Stromal cell of bone marrow (primary cell): ENCODE measurements at places on chromosomes 1 and 21.

GRCh38 chr21:23016617-23017016 lies 2018.4 kb downstream of the NCAM2 start:
- DNase-seq: no peak

GRCh38 chr1:151060007-151060656 lies at the start of gene MLLT11:
MLLT11 (plus strand) TSS chr1:151060397; CDS start chr1:151067225, 6,828 bp downstream.
- no peak for DNase-seq

GRCh38 chr1:243343970-243344937 lies 88.4 kb downstream of the SDCCAG8 start:
- DNase-seq: peak; percentile 24

DNA sequence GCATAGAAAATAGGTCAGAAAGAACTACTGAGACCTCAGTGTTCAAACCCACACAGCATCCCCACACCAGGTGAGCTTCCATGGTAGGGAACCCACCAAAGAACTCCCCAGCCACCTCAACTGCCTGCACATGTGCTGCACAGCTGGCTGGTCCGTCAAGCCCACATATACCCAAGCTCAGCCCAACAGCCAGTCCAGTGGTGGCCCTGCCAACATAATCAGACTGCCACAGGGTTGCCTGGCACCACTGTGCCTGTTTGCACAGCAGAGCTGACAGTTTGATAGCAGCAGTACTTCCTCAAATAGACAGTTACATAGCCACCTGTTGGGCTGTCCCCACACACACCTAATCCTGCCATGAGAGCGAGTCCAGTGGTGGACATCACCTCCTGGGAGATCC lies 283.3 kb upstream of the PRMT6 start:
- DNase-seq: no peak

GRCh38 chr21:29639366-29640079 lies 300.3 kb downstream of the GRIK1 start:
- no peak for DNase-seq

GRCh38 chr1:2811533-2811918 lies 10.0 kb upstream of the TTC34 start:
- DNase-seq: no peak

GRCh38 chr21:39631842-39632562 lies 19.3 kb downstream of the B3GALT5 start:
- no peak for DNase-seq

DNA sequence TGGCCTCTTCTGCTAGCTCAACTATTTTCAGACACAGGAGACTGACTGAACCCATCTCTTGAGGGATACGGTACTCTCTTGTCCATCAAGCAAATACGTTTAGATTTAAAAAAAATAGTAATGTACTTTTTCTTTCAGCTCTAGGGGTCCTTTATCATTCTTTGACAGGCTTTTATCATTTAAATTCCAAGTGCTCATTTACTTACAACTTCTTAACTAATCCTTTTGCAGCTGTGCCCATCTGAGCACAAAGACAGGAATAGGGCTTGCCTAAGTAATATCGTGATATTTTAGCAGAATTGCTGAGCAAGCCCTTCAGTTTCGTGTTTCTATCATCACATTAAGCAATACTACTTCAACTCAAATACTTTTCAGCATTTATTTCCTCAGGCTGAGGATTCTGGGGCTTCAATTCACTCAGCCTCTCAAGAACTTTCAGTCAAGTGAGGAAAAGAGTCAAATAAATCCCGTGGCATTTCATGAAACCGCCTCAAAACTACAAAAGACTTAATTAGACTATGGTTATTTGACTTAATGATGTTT lies 317.6 kb downstream of the BACH1 start:
- DNase-seq: no peak

- no peak for DNase-seq
Observed at GRCh38 chr1:229025576-229025975, 245.3 kb upstream of the RAB4A start.

DNA sequence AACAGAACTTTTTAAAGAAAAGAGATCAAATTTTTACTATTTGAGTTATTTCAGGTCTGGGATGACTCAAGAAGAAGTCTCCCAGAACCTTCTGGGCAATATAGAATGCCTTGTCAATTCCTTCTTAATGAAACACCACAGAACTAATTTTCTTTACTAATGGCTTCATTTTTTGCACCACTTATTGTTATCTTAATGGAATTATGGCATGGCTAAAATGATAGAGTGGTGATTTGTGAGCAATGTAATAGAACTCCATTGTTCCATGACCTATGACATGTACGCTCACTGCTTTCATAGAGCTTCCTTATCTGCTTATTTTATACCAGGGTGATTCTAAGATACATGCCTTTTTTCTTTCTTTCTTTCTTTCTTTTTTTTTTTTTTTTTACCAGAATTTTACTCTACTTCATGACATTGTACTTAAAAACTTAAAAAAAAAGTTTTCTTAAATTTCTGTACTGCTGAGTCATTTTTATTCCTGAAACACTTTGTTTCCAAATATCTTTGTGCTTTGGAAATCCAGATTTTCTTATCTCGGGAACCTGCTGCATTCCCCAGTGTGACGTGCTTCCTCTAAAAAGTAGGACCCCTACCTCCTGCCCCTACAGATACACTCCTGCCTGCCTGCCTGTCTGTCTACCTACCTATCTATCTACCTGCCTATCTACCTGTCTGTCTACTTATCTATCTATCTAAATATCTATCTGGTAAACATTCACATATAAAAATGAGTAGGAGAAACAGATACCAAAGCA lies 284.9 kb downstream of the PBX1 start:
- no peak for DNase-seq

GRCh38 chr1:2952371-2952770 lies 68.9 kb upstream of the ACTRT2 start:
- no peak for DNase-seq

- DNase-seq: no peak
Observed at GRCh38 chr21:42044871-42045495, 26.1 kb upstream of the UMODL1 start.

DNA sequence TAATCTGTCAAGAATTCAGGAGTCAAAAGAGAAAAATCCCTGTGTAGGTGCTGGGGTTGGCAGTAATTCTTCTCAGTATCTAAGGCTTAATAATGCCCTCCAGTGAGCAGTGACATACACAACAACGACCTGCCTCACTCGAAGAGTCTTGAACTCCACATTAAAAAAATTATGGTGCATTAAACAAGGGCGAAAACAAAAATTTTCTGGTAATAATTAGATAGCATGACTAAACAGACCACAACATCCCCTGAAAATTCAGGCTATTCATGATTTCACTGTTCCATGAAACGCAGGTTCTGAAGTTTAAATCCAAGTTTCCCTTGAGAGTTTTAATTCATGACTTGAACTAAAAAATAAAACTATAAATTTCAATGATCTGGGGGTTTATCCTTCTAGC lies 5.1 kb downstream of the SRSF4 start:
- DNase-seq: no peak

GRCh38 chr1:201153474-201154388 lies 543 bp downstream of the TMEM9 start:
- no peak for DNase-seq

DNA sequence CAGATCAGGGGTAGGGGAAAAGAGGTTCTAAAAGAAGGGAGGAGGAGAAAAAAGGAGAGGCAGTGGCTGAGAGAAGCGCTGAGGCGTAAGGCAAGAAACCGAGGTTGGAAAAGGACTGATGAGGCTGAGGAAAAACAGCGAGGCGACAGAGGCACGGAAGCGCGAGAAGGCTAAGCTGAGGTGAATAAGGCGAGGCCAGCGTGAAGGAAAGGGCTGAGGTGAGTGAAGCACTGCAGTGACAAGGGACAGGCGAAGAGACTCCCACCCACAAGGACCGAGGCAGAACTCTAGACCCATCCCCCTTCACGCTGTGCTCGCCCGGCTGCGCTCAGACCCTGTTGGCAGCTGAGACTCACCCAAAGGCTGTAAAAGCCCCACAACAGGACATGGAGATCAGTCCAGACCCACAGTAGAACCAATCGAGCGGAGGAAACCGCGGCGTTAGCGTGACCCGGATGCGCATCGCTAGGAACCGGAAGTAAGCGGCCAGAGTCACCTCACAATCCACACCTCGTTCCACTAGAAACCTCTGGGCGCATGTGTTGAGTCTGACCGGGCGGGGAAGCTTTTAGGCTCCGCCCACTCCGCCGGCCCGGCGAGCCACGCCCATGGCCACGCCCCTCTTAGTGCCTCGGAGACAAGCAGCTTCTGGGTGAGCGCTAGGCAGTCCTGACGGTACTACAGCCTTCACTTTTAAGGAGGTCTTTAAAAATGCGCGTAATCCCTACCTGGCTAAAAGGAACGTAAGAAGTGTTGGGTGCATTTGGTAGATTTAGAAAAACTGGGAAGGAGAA lies at the start of gene EYA3:
Gene EYA3 (minus strand): TSS at position 443 of the 794 bp plus-strand sequence. CDS start 30,584 bp downstream, outside the sequence.
- DNase-seq: peak; percentile 95

- DNase-seq: peak; percentile 24
Observed at GRCh38 chr1:221045842-221046831, 166.9 kb downstream of the HLX start.

- no peak for DNase-seq
Observed at GRCh38 chr1:240309769-240310168, 218.1 kb downstream of the FMN2 start.
